ENCODE measurements at places on chromosomes 7 and 10.

DNA sequence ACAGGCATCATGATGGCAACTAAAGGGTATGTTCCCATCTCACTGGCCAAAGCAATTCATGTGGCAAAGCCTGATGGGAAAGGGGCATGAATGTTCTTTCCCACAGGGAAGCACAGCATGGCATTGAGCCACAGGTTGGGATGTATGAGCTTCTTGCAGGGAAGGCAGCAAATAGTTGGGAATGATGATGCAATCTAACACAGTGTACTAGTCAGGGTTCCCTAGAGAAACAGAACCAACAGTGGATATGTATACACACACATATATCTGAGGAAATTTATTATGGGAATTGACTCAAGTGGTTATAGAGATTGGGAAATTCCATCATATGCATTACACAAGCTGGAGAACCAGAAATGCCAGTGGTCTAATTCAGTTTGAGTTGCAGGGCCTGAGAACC is 253.6 kb upstream of the NPVF start:
- DNase-seq = no peak

- no peak for DNase-seq
Measured at GRCh38 chr7:43787771-43788170, 29.3 kb downstream of the BLVRA start.

GRCh38 chr10:71216363-71216695 is 4.0 kb downstream of the UNC5B start:
- DNase-seq = no peak

DNA sequence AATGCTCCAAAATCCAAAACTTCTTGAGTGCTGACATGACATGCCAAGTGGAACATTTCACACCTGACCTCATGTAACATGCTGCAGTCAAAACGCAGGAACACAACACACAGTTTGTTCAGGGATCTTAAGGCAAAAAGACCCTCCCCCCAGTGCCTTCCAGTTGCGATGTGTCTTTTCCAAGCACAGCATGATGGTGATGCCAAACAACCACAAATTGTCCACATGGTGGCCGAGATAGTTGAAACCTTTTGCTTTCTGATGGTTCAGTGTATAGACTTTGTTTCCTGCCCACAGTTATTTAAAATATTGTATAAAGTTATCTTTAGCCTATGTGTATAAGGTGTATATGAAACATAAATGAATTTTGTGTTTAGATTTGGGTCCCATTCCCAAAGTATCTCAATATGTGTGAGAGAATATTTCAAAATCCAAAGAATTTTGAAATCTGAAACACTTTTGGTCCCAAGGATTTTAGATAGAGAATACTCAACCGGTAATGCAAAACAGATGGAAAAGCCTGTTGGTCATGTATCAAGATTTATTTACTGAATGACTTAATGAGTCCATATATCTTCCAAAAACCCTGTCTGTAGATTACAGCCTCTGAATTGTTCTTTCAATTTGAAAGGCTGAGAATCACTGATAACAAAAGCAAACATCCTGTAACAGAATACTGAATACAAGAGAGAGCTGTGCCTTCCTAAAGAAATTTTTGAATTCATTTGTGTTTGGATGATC is 93.4 kb upstream of the OIT3 start:
- no peak for DNase-seq

GRCh38 chr7:138345567-138345966 is 114.5 kb upstream of the TRIM24 start:
- DNase-seq = no peak

- no peak for DNase-seq
Measured at GRCh38 chr10:48651293-48651692, 33.4 kb upstream of the WDFY4 start.

DNA sequence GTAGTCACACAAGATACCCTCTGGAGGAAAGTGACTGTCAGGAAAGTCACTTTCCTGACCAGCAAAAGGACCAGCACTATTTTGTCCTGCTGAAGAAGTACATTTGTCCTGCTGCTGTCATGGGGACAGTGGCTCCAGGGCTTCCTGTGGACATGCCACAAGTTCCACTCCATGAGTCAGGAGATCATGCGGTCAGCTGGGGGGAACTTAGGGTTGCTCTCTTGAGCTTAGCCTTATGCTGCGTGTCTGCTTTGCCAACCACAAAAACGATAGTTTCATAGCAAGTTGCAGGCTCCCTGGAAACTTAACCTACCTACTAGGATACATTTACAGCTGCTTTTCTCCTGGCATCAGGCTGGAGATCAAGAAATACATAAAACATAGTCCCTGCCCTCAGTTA is 19.8 kb upstream of the ALOX5 start:
- no peak for DNase-seq

DNA sequence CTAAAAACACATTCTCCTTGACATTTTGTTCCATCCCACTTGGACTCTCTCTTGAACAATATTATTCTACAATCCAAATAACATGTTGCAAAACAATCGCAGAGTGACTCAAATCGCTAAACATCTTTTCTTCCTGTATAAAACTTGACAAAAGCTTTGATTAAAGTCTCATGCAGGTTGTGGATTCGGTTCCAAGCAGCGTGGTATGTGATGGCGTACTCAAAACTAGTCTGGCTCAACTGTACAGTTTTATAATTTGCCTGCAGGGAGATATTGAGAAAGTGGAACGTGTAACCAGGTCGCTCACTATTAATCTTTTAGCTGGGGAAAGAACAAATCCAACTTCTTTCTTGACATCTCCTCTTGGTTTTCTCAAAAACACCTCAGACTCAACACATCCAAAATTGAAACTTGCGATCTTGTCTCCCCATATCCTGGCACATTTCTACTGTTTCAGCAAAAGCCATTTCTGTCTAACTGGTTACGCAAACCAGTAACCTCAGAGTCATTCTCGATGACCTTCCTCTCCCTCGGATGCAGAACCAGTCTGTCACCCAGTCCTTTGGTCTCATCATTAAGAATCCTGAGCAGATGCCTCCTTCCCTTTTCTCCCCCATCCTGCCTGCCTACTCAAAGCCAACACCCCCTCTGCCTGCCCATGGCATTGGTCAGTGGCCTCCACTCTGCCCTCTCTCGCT is 100.1 kb downstream of the CACNB2 start:
- DNase-seq = no peak

GRCh38 chr7:23472956-23473843 is 2.9 kb upstream of the IGF2BP3 start:
- no peak for DNase-seq

DNA sequence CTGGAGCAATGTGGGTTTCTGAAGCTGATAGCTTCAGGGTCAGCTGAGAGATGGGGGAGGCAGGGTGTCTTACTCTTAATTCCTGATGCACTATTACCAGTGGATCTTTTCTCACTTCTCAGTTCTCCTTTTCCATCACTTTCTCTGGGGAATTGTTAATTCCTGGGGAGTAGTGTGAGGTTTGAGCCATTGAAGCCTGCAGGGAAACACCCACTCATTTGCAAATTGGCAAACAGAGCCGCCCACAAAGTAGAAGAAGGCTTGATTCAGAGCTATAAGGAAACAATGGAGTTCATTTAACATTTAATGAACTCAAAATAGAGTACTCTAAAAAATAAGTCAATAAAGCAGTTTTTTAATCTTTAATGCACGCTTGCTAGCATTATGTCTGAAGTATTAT is 4.3 kb upstream of the TECTB start:
- DNase-seq = no peak

- DNase-seq = no peak
Measured at GRCh38 chr7:92881091-92881485, 44.7 kb upstream of the CDK6 start.

DNA sequence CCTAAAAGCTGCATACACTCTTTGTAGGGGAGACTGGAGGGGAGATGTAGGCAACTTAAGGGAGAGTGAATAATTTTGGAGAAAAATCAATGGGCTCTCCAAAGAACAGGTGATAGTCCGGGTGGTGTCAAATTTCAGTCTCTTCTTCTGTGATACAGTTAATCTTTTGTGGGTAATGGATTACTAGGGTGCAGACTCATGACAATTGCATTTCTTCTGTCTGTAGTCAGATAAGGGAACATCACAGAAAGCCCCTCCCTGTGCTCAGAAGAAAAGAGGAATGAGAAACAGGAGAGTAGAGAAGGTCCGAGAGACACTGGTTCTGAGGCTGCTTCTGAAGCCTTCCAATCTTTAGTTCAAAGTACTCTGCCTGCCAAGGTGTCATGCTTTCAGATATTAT is 1140.7 kb upstream of the LRRN3 start:
- DNase-seq = no peak

- no peak for DNase-seq
Measured at GRCh38 chr7:463362-463781, 56.3 kb downstream of the PDGFA start.

GRCh38 chr10:12243864-12244620 is 48.1 kb downstream of the CDC123 start:
- DNase-seq = no peak

- DNase-seq = no peak
Measured at GRCh38 chr7:82443547-82444219, at the start of gene CACNA2D1. Gene CACNA2D1 (minus strand): TSS chr7:82443777.

DNA sequence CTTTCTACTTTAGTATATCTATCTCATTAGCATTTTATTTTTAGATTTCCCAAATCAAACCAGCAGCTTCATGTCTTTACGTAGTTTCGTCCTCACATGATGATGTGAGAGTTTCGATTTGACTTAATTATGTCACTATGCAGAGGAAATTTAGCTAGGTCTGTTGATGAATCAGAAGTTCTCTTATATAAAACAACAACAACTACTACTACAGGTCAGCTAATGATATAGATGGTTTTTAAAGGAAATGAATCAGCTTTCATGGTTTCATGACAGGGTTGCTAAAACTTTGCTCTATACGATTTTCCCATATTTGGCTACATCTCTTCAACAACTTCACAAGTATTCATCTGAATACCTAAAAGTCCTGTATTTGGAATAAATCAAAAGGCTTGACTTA is 28.6 kb downstream of the JAZF1 start:
- DNase-seq = no peak

GRCh38 chr7:134480202-134480601 is 21.3 kb upstream of the AKR1B1 start:
- no peak for DNase-seq

- DNase-seq = no peak
Measured at GRCh38 chr7:20441991-20442441, 111.3 kb downstream of the ITGB8 start.

Data from T-helper 1 cell (primary cell).